ENCODE measurements at places on chromosomes 2 and 18.

DNA sequence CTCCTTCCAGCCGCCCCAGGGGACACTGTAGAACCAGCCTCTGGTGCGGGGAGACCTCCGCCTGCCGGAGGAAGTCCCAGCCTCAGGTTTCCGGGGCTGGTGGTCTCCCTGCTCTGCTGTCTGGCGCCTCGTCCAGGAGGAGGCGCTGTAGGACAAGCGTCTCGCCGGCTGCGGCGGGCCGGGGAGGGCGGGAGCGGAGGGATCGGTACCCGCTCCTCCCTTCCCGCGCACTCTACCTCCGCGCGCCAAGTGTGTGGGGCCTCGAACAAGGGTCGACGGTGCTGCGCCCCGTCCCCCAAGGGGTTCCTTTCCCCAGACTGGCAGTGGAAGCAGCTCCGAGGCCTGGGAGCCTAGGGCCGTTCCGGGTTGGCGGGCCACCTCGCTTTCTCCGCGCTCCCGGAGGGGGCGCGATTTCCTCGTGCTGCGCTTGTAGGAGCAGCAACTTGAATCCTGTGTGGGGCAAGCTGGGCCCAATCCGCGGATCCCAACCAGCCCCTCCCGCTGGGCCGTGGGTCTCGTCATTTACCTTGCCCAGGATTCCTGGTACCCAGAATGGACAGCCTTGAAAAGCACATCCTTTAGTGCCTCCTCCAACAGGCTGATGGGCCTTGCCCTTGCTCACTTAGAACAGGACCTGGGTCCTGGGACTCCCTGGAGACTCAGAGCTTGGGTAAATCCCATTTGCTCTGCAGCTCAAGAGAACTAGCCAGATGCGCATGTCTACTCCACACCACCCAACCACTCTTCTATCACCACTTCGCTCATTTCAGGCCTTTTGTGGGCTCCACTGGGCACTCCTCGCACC is 10.6 kb upstream of the HOXD4 start:
- DNase-seq = peak; percentile 64

- no peak for DNase-seq
These were observed 235.7 kb upstream of the SIX2 start for GRCh38 chr2:45244928-45245327.

GRCh38 chr2:224133387-224133786 is 94.3 kb upstream of the SERPINE2 start:
- DNase-seq = no peak

- no peak for DNase-seq
These were observed 126.0 kb downstream of the MBP start for GRCh38 chr18:77006305-77007175.

DNA sequence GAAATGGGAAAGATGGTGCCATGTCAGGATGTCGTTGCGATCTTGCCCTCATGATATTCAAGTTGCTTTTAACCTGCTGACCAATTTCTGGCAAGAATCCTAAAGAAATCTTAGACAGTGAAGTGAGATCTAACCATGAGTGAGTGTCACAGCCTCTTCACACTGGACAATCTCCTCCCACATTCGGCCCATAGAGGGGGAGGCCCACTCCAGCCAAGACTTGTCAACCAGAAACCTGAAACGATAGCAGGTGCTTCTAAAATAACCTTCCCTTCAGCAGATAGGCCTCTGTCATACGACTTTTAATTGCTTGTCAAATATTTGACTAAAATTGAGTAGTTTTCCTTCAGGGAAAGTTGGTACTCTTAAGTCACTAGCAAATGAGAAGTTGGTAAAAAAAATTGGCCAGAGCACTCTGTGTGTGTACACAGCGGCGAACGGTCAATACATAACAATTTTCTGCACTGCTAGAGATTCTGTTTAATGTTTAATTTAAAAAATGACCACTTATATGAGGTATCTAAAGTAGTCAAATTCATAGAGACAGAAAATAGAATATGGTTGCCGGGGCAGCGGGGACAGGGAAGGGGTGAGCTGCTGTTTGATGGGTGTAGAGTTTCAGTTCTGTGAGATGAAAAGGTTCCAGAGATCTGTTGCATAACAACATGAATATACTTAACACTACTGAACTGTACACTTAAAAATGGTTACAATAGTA is 110.2 kb downstream of the VAPA start:
- no peak for DNase-seq

- no peak for DNase-seq
These were observed 76.1 kb downstream of the RHBDD1 start for GRCh38 chr2:226911932-226912331.

DNA sequence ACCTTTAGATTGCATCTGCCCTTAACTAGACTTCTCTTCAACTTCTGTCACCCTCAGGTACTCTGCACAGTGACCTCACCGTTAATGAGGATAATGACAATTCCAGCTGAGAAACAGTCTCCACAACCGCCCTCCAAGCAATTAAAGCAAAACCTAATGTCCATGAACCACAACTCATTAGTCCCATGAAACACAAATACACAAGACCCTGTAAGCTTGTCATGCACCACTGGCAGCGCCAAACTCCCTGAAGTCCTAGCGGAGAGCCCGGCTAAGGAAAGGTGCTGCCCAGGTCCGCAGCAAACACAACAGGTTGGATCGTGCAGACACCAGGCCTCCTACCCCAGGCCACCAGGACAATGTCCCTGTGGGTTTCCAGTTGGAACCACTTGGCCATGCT is 7.4 kb downstream of the SMAD7 start:
- no peak for DNase-seq

DNA sequence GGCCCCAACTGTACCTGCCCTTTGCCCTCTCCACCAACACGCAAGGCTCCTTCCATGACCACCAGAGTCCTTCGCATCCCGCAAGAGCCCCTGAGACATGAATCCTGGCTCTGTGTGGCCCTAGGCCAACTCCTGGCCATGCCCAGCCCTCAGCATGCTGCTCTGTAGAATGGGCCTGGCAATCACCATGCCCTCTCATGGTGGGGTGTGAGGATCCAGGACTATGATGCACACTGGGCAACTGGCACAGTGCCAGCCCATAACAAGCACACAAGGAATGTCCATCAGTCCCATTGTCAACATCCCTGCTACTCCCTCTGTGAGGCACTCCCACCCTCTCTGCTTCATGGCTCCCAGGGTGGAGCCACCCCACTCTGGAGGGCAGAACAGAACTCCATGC is 44.7 kb downstream of the FER1L5 start:
- DNase-seq = no peak

DNA sequence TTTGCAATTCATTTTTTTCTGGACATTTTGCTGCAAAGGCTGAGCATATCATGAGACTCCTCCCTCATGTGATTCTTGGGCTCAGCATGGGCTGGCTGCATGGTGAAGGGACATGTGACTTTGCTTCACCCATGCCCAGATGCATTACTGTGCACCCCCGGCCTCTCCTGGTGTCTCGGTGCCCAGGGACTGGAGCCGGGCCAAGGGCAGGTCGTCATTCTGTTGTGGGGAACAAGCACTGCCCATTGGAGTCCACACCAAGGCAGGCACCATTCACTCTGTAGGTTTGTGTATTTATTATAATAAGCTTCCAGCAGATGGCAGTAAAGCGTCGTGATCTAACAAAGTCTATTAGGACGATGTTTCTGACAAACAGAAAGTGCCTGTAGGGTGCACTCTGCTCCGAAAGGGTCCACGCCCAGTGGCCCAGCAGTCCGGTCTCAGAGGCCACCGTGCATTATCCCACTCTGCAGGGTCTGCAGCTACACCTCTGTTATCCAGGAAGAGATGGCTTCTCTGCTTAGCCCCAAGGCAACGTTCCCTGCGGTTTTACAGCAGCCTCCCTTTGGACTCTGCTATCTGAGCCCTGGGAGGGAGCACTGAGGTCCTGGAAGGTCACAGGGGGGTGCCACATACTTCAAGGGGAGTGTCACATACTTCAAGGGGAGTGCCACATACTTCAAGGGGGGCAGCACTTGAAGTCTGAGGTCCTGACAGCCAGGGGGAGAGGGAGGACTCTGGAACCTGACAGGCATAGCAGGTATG is 219.6 kb downstream of the TSN start:
- DNase-seq = peak; percentile 4
